Activated naive CD4-positive, alpha-beta T cell treated with anti-CD3 and anti-CD28 coated beads, Interleukin-2, amount 50 U/mL, for 72 hours (primary cell): ENCODE measurements at places on chromosomes 5 and 9. TPM values are rescaled to one million over a fixed set of nuclear protein-coding genes. Genes with fewer than 3 reads are reported as not detected.

ECSCR gene
- total RNA-seq, result not detected

KCNT1 gene
- not detected for total RNA-seq

GRCh38 chr5:26572480-26572879, 465.9 kb downstream of the CDH9 start:
- DNase-seq, result no peak

- no peak for DNase-seq
These were observed 25.5 kb upstream of the SLC6A3 start for GRCh38 chr5:1470762-1471211.
